ENCODE measurements at places on chromosomes 5 and 9. TPM values are rescaled to one million over a fixed set of nuclear protein-coding genes. Genes with fewer than 3 reads are reported as not detected.

The CCDC192 gene
- not detected for total RNA-seq

GRCh38 chr9:15725953-15726352 is 173.1 kb downstream of the CCDC171 start:
- no peak for DNase-seq
- no peak overlapping the region for H3K27ac ChIP-seq
- H3K4me3 ChIP-seq = no peak overlapping the region

- H3K36me3 ChIP-seq = no peaks in the 10 kb centered on the region
- no peak overlapping the region for H3K27ac ChIP-seq
- H3K27me3 ChIP-seq = no peaks in the 10 kb centered on the region
- H3K4me3 ChIP-seq = no peak overlapping the region
- DNase-seq = no peak
Measured at GRCh38 chr5:101543780-101544179, 640.7 kb upstream of the ST8SIA4 start.

- H3K4me3 ChIP-seq = no peak overlapping the region
- no peaks in the 10 kb centered on the region for H3K36me3 ChIP-seq
- no peaks in the 10 kb centered on the region for H3K27me3 ChIP-seq
- no peaks in the 10 kb centered on the region for H3K4me1 ChIP-seq
- no peak for DNase-seq
- no peak overlapping the region for H3K27ac ChIP-seq
Measured at GRCh38 chr5:40483316-40483715, 196.4 kb upstream of the PTGER4 start.

DNA sequence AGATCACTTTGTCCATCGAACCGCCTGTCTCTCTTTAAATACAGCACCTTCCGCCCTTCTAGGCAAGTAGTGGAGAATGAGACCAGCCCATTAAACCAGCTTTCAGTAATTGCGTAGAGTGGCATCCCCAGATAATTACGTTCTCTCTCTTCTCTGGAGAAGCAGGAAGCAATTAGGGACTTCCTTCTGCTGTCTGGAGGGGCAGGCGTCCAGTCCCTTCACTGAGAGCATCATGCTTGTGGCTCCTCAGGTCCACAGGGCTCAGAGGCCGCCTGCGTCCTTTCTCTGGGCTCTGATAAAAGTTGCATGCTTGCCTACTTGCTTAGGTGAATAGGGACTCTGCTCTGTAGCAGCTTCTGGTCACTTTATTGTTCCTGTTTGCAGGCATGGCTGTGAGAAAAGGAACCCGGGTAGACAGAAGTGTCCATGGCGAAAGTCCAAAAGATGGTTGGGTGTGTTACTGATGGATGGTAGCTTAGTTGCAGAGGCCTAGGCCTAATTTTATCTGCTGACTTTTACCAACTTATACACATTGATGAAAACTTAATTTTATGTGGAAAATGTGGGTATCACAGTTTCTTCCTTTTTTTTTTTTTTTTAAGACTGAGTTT is 299.1 kb upstream of the PANK3 start:
- peaks cover 9% of the 10 kb centered on the region for H3K4me1 ChIP-seq
- no peak overlapping the region for H3K27ac ChIP-seq
- no peak for DNase-seq
- H3K4me3 ChIP-seq = no peak overlapping the region

DNA sequence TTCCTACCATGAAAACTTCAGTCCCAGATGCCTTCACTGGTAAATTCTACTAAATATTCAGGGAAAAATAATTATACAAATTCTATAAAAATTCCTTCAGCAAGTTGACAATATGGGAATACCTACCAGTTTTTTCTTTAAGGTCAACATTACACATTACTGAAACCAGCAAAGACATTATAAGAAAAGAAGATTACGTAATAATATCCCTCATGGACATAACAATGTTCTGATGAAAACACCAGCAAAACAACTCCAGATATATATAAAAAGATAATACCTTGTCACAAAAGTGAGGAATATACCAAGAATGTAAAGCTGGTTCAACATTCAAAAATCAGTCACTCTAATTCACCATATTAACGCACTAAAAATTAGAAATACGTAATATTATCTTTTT is 507.9 kb downstream of the DMRTA1 start:
- no peaks in the 10 kb centered on the region for H3K27me3 ChIP-seq
- no peak overlapping the region for H3K4me3 ChIP-seq
- no peak for DNase-seq
- no peak overlapping the region for H3K27ac ChIP-seq
- no peaks in the 10 kb centered on the region for H3K4me1 ChIP-seq
- no peaks in the 10 kb centered on the region for H3K36me3 ChIP-seq

- no peaks in the 10 kb centered on the region for H3K36me3 ChIP-seq
- no peaks in the 10 kb centered on the region for H3K4me1 ChIP-seq
- H3K27ac ChIP-seq = no peak overlapping the region
- no peak overlapping the region for H3K4me3 ChIP-seq
- no peak for DNase-seq
Measured at GRCh38 chr5:133154274-133155075, 102.7 kb downstream of the HSPA4 start.

DNA sequence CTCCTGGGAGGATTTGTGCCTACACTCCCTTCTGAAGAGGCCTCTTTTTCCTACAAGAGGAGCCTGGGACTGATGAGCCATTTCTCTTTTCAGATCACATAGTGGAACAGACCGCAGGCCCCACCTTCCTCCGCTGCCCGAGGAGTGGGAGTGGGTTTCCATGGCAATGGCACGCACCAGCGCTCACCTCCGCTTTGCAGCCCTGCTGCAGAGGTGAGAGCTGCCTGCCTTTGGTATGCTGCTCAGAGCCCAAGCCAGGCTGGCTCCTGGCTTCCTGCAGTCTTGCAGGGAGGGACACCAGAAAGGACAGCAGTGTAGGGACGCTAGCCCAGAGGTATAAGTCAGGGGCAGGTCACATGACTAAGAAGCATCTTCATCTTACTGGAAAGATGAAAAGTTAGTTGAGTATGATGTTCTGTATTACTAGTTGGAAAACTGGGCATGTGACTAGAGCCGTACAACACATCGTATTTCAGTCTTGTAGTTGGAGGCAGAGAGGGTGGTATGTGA is 12.4 kb downstream of the PTTG1 start:
- no peaks in the 10 kb centered on the region for H3K27me3 ChIP-seq
- no peak overlapping the region for H3K4me3 ChIP-seq
- no peaks in the 10 kb centered on the region for H3K36me3 ChIP-seq
- no peak overlapping the region for H3K27ac ChIP-seq

All from lower lobe of right lung (tissue), 2 donors.